ENCODE measurements at places on chromosomes 6 and 20.

DNA sequence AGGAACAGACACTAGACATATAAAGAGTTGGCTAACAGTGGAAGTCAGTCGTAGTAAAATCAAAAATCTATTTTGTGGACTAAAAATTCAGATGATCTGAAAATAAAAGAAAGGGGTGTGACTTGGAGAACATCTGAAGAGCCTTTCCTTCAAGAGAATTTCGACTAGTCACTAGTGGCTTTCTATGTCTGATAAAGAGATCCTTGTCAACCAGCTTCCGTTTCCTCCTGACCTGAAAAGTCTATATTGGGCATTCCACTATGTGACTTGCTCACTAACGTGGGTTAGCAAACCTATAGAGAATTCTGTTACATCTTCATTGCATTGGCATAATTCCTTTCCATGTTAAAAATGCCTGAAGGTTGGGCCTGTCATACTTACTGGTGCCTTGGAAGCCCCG lies 25.9 kb downstream of the TRAF3IP2 start:
- no peak for DNase-seq

DNA sequence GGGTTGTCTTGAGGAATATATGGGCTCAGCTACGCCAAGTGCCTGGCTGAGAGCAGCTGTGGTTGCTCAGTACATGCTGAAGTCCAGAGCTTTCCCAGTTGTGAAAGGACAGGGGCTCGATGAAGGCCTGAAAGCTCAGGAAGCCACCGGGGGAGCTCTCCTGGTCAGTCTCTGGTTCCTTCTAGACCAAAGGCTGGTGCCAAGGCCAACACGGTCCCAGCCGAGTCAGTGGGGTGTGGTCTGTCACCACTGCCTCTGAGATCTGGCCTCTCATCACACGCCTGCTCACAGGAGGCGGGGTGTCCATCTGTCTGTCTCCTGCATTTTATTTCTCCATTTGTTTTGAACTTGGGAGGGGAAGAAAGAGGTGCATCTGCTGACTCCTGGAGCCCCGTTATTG lies 4.9 kb upstream of the FAM83C start:
- DNase-seq: no peak

DNA sequence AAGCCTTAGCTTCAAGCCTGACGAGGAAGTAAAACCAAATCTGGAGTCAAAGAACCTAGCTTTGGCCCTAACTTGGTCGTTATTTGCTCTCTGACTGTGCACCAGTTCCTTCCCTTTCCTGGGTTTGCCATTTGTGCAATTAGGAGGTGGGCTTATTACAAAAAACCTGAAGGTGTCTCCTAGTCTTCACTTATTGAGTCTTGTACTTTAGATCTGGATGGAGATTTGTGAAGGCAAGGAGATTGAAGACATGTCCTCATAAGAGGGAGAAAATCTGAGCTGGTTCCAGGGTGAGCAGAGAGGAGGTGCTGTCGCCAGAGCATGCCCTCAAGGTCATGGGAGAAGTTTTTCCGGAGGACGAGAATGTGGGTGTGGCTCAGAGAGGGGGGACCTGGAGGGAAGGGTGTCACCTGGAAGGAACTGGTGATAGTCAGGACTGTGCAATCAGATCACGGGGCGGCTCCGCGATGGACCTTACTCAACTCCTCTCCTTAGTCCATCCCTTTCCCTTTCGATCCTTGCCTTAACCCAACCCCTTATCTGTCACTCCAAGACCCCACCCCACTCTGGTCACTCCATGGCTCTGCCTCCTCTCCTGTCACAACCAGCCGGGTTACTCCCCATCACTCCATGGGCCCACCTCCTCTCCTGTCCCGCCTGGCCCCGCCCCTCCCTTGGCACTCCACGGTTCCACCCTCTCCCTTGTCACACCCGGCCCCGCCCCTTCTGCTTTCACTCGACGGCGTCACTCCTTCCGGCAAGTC lies 588 bp upstream of the ACSS2 start:
- no peak for DNase-seq

- no peak for DNase-seq
Observed at GRCh38 chr6:154580397-154581135, 70.1 kb upstream of the CNKSR3 start.

GRCh38 chr20:12270863-12271262 lies 353.2 kb downstream of the BTBD3 start:
- no peak for DNase-seq
